ENCODE measurements at places on chromosomes 2 and 18.

DNA sequence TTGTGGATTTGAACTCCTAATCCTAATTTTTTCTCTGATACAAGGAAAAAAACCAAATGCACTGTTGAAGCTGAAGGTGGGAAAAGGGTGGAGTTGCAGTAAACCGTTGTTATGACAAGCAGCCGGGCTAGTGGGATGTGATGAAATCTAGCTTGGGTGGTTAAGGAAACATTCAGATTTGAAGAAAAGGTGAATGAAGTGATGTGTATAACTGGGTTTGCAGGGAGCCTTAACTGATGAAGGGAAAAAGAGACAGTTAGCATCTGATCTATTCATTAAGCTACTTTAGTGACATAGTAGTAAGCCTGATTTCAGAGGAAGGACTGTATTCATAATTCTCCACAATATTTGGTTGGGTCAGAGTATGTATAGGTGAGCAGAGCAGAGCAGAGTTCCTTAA lies 3.5 kb downstream of the EML6 start:
- no peak for DNase-seq

DNA sequence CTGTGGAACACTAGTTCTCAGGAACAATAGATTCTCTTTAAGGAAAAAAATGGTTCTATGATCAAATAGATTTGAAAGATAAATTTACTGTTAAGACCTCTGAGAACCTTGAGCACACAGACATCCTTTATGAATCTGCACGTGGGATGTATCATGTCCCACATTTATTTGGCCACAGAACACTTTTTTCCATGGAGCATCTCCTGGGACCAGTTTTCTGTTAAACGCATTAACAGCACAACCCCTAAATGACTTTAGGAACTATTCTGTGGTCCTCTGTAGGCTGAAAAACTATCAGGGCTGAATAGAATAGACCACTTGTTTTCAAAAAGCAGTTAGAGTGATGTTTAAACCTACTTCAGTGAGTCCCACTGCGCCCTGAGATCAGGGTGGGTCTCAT lies 132.2 kb upstream of the PID1 start:
- no peak for DNase-seq

DNA sequence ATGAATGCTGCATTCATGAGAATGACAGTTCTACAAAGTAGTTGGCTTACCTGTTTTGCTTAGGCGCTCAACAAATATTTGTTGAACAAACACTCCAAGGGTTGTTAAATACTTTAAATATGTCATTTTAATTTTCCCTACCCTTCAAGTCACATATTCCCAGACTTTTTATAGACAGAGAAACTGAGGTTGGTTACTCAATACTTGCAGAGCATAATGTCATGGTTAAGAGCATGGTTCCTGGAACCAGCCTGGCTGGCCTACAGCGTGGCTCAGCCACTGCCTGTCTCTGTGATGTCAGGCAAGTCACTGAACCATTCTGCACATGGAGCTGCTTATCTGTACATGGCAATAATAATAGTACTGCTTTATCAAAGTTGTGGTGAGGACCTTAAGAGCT lies 120.0 kb upstream of the STK17B start:
- DNase-seq = no peak

DNA sequence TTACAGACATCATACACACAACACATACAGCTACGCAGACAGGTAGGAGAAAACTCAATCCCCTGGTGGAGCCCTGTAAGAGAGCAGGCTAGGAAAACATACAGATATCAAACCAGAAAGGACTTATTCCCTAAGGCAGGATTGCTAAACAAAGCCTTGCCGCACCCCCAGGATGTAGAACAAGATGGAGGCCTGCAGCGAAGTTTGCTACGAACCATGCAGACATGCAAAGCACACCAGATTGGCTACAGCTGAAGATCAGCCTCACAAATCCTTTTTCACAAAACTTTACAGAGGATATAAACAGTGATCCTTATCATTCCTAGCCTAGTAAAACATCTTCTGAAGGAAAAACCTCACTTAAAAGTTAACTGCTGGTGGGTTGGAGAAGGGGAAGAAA lies 28.3 kb downstream of the C18orf54 start:
- no peak for DNase-seq

All from A172 (cell line).